ENCODE measurements at places on chromosomes 6 and 20.

DNA sequence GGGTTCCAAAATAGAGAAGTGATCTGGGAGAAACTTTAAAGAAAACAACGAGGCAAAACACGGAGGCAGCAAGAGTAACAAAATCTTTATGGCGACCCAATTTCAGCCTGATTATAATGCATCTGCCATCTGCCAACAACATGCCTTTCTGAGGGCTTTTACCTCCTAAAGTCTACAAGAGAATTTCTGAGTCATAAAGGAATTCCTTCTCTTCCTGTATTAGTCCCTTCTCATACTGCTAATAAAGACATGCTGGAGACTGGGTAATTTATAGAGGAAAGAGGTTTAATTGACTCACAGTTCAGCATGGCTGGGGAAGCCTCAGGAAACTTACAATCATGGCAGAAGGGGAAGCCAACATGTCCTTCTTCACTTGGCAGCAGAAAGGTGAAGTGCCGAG lies 226.6 kb downstream of the HACE1 start:
- DNase-seq, result no peak

DNA sequence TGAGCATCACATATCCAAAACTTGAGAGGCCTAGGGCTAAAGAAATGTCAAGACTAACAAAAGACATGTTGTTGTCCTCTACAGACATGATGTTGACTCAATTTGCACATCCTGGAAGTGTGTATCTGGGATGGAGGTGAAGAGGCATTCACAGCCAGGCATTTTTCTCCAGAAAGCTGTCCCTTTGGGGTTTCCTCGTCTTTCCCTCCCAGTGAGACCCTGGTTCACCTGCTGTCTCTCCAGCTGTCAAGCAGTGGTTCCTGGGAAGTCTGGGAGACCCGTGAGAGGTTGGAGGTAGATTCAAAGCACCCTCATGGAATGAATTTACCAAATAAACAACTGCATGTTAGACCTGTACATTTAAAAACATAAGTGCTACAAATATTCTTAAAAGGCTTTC lies 32.1 kb downstream of the BACH2 start:
- no peak for DNase-seq

GRCh38 chr20:44734938-44735337 lies 10.7 kb upstream of the KCNK15 start:
- DNase-seq, result no peak

DNA sequence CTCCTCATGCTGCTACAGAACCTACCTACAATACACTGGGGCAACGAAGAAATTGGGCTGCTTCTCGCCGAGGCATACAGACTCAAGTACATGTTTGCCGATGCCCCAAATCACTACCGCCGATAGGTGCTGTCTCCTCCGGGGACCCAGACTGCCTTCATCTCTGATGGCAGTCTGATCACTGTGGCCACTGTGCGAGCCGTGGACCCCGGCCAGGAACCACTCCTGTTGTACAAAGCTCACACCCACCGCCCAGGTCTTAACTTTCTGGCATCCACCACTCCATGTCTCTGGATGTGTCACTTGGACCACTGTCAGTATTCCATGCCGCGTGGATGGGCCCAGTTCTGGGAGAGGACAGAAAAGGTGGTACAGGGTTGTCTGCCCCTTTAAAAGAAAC lies 22.7 kb upstream of the RNF8 start:
- DNase-seq, result no peak

GRCh38 chr20:13877793-13878192 lies 93.0 kb downstream of the NDUFAF5 start:
- DNase-seq, result no peak

DNA sequence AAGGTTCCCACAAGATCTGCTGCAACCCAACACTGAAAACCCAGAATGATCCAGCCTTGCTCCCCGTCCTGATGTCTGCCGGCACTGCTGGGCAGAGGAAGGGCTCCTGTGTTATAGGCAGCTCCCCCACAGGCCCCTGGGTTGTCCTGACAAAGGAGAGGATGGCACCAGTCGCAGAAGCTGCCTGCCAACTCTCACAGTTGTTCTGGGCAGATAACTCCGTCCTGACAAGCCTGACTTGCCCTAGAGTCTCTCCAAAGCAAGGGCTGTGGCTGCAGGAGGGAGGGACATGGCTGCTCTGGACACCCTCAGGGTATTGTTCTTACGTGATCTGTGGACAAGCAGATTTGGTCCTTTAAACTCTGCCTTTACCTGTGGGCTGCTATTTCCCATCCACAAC lies 243.8 kb downstream of the CDH26 start:
- DNase-seq, result no peak

DNA sequence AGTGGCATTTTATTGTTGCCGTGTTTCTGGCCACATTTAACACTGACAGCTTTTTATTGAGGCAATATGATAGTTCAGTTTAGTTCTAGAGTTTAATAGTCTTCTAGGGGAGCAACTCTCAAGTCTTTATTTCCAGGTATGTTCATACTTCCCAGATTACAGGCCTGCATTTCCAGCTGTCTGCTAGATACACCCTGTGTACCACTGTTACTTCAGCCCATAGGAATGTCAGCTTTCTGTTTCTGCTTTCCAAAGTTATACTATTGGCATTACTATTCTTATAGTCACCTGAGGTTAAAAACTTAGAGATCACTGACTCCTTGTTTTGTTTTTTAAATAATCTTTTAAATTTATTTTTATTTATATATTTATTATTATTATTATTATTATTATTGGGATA lies 7.6 kb downstream of the ZNF451 start:
- no peak for DNase-seq

DNA sequence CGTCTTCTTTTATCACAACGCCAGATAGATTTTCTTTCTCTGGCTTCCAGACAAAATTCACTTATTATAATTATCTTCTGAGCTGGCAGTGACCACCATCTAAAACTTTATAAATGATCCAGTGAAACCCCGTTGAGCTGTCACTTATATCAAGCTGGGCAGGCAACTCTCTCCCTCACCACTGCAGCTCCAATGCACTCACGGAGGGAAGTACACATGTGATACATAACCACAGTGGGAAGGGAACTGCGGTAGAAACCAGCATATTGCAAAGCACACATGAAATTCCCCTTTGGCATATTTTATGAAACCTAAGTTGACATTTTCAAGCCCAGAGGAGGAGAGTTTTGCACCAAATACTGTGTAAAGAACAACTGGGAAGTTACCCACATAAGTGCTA lies 536.9 kb downstream of the HACE1 start:
- no peak for DNase-seq

- DNase-seq, result no peak
Observed at GRCh38 chr6:22206106-22206505, 90.7 kb downstream of the PRL start.

DNA sequence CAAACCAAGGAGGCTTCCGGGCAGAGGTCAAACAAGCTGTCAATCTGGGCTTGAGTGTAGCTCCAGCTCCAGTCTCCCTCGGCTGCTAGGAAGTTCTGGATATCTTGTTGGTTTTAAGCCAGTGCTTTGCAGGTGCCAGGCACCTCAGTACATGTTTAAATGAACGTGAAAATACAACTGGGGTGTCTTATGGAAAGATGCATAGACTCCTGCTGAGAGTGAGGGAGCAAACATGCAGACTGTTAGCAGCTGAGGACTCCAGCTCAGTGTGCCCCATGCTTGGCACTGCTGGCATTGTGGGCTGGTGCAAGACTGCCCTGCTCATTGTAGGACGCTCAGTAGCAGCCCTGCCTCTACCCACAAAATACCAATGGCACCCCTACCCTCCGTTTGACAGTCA lies 28.5 kb downstream of the ERMARD start:
- no peak for DNase-seq

DNA sequence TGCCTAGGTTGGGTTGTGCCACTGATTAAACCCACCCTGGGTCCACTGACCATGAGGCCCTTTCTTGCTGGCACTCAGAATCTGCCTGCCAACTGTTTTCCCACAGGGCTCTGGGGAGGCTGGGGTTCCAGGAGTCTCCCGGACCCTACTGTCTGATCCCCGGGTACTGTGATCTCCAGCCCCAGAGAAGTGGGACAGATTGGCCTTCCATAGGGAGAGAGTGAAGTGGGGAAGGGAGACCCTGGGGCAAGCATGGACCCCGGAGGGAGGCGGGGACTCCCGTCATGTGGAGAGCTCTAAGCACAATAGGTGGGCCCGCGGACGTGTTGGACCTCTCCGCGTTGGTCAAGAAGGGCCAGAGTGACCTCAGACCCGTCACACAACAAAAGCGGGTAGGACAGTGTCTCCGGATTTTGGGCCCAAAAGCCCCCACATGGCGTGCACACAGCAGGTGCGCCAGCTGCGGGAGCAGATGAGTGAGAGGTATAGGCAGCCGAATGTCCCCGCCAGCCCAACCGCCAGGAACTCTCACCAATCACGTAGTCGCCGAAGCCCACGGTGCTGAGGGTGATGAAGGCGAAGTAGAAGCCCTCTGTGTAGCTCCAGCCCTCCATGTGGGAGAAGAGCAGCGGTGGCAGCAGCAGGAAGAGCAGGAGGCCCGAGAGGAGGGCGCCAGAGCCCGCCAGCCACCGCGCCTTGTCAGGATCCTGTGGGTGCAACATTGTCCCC lies 10.6 kb downstream of the KCNK17 start:
- no peak for DNase-seq

GRCh38 chr6:24100024-24100769 lies 25.8 kb upstream of the NRSN1 start:
- no peak for DNase-seq

DNA sequence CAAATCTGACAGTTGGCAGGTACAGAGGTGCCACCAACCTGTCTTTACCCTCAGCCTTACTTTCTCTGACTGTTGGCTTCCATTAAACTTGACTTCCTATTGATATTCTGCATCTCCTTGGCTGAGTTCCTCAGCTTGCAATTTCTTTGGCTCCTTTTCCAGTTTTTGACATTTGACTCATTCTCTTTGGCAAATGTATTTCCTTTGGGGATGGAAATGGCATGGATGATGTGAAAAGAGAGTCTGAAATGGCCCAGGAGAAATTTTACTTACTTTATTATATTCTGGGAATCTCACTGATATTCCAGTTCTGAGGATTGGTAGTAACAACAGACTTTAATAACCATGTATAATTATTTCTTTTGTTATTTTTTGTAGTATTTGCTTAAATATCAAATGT lies 255.2 kb downstream of the CD109 start:
- DNase-seq, result no peak

GRCh38 chr6:2843138-2843740 lies 1.6 kb upstream of the SERPINB1 start:
- no peak for DNase-seq

DNA sequence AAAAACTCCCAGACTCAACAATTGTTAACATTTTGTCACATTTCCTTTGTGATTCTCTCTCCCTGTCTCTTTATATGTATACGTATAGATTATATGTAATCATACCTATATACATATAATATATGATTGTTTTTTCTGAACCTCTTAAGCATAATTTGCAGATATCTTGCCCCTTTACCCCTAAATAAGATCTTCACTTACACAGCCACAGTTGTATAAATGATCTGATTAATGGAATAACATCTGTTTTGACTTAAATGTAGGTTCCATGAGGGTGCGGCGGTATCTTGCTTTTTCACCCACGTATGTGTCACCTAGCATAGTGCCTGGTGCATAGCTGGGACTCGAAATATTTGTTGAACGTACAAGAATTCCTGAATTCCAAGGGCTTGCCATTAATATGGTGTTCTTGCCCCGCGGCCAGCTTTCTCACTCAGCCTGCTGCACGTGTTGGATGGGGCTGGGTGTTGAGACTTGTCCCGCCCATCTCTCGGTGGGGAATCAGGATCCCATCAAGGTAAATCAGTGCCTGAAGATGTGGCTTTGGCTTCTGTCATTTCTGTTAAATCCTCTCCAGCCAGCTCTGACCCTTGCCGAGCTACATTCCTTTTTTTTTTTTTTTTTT lies 10.4 kb upstream of the MANBAL start:
- DNase-seq, result no peak

GRCh38 chr6:101585501-101585900 lies 192.0 kb downstream of the GRIK2 start:
- DNase-seq, result no peak

DNA sequence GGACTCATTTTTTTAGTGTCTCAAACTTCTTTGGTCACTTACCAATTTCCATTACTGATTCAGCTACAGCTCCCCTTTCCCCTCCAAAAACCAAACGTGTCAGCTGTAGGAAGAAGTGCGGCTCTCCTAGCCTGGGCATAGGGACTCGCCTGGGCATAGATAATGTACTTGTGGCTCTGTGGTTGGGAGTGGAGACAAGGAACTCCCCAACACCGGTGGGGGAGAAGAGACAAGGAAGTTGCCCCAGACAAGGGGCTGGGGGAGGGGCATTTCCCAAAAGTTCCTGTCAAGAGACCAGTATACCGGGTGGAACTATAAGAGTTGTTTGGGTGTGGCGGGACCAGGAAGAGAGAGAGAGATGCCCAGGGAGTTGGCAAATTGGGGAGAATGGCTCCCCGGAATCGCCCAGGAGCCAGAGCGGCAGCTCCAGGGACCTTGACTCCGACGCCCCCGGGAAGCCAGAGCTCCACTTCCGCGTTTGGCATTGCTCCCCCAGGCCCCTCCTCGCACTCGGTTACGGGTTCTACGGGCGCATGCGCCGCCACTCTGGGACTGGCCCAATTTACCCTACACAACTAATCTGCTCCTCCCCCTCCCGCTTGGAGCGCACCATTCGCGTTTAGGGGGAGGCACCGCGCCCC lies 871 bp upstream of the ZFAND3 start:
- DNase-seq, result peak; percentile 95

GRCh38 chr6:13280254-13280653 lies 48.1 kb downstream of the TBC1D7 start:
- no peak for DNase-seq

DNA sequence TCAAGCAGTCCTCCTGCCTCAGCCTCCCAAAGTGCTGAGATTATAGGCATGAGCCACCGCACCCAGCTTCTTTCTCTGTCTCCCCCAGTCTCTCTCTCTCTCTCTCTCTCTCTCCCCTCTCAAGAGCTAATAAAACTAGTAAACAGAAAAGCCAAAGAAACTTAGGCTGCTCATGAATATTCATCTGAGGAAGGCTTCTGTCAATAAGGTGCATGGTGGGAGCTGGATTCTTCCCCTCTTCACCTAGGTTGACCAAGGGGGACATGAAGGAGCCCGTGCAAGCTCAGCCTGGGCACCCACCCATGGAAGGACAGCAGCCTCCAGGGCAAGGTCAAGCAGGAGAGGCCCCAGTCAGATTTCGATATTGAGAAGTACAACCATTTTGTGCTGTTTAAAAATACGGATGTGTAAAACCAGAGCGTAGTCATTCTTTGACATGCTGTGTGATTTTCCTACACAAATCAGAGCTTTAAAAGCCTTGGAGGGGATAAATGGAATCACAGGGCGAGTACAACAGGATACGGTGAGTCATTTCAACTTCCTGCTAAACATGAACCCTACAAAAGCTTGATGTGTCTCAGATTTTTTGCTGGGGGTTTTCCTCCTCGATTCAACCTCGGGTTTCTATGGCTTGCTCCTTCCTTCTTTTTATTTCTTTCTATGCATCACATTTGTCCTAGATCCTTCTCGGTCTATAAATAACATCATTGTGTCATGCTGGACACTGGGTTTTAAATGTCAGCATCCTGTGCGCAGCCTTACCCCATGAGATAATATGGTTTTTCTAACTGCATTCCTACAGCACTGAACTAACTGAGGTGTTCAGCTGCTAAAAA lies 368.9 kb upstream of the JARID2 start:
- DNase-seq, result no peak

GRCh38 chr6:113829696-113830045 lies 27.5 kb upstream of the MARCKS start:
- DNase-seq, result no peak

Measured in stimulated activated CD4-positive, alpha-beta T cell treated with anti-CD3 and anti-CD28 coated beads, Interleukin-2, amount 100 ng/mL, for 24 hours (primary cell).